Islet precursor cell (in vitro differentiated cells): ENCODE measurements at places on chromosomes 7 and 10.

DNA sequence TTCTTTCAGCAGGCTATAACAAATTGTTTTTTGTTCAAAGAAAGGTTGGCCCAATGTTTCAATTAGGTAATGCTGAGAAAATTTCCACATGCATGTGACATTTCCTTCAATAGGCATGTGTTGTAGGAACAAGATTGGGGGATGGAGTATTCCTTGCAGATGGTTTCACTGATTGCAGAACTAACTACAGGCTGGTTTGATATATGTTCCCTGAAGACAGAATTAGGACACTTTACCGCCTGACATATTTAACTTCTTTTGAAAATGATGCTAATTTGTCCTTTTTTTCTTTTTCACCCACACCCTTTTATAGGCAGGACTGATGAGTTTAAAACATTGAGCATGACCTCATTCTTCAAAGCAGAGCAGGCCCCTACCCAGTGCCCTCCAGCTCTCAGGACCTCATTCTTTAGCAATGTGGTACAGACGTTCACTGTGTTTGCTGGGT is 163.3 kb downstream of the CPED1 start:
- peak; percentile 80 for DNase-seq

DNA sequence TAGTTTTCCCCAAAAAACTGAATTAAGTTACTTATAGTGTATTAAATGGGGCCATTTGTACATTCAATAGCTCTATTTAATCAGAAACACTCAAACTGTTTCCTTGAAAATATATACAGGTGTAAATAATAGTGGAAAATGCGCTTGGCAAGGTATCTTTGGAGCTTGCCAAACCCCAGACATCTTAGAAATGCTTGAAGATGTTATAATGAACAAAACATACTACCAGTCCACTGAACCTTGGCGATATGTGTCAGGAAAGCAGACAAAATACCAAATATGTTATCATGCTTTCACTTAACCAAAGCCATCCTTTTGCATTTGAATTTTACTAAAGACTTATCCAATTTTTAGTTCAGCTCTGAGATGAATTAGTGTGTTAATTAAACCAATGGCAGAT is 352.7 kb upstream of the SEMA3A start:
- DNase-seq, result no peak

GRCh38 chr10:51000976-51001375 is 73.3 kb upstream of the PRKG1 start:
- DNase-seq, result no peak

DNA sequence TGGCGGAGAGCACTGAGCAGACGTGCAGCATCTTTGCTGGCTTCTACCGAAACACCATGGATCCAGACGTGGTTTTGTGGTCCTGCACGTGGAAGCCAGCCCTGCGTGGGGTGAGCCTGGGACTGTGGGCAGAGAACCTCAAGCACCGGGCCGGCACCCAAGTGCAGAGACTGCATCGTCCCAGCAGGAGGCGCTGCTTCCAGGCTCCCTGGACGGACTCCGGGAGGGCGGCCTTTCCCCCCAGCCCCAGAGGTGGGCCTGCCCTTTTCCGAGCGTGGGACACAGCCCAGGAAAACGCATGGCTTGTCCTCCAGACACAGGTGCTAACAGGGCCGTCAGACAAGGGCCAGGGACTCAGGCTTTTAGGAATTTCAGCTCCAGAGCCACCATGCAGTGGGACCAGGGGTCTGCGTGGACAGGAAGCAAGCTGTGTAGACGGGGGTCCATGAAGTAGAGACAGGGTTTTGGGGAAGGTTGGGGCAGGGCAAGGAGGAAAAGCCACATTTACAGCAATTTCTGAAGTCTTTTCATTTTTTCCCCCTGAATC is 303.9 kb downstream of the WDR37 start:
- DNase-seq, result peak; percentile 80

GRCh38 chr7:150435047-150435389 is 15.4 kb upstream of the GIMAP8 start:
- no peak for DNase-seq

GRCh38 chr7:78489476-78490240 is 691.1 kb downstream of the PHTF2 start:
- DNase-seq, result no peak
